Spleen (tissue), 13 donors: ENCODE measurements at places on chromosomes 4 and X. TPM values are rescaled to one million over a fixed set of nuclear protein-coding genes. Genes with fewer than 3 reads are reported as not detected.

TMSB15A gene
- polyA plus RNA-seq = 1.0 TPM

SYP gene
- 1.3 TPM for polyA plus RNA-seq

NKX3-2 gene
- polyA plus RNA-seq = 1.5 TPM

DRD5 gene
- polyA plus RNA-seq = not detected

KCND1 gene
- 1.5 TPM for polyA plus RNA-seq

FHIP1A gene
- polyA plus RNA-seq = 0.07 TPM

SYN1 gene
- 0.10 TPM for polyA plus RNA-seq

PCDH10 gene
- polyA plus RNA-seq = 0.19 TPM

LDOC1 gene
- 11.4 TPM for polyA plus RNA-seq

ZNF157 gene
- polyA plus RNA-seq = 0.20 TPM

DUSP21 gene
- not detected for polyA plus RNA-seq

MEPE gene
- polyA plus RNA-seq = not detected

SPANXA1 gene
- not detected for polyA plus RNA-seq

SLC16A2 gene
- 1.1 TPM for polyA plus RNA-seq

PAGE1 gene
- not detected for polyA plus RNA-seq

CXCR3 gene
- 6.4 TPM for polyA plus RNA-seq

VSIG4 gene
- 22.1 TPM for polyA plus RNA-seq

ZC4H2 gene
- 4.2 TPM for polyA plus RNA-seq

PNMA6F gene
- polyA plus RNA-seq = not detected

MAGEA2B gene
- polyA plus RNA-seq = not detected
